HFFc6 (cell line): ENCODE measurements at places on chromosomes 4 and X.

DNA sequence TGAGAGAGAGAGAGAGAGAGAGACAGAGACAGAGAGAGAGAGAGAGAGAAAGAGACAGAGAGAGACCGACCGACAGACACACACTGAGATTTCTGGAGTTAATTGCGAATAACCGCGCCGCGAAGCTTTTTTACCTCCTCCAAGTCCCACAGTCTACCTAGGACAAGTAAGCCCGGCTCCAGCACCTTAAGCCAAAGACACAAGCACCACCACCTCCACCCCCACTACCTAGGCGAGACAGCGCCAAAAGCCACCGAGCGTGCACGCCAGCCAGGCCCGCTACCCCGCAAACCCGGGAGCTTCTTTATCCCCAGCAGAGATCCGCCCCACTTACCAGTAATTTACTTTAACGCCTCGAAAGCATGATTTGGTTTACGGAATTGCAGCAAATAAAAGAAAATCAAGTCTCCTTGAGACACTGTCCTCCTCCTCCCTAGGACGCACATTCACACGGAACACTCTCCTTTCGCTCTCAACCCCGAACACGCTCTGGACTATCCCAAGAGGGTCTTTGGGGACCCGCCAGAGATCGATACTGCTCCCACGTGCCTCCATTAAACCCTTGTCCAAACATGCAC lies 649.6 kb upstream of the DIPK2B start:
- no peak for DNase-seq

DNA sequence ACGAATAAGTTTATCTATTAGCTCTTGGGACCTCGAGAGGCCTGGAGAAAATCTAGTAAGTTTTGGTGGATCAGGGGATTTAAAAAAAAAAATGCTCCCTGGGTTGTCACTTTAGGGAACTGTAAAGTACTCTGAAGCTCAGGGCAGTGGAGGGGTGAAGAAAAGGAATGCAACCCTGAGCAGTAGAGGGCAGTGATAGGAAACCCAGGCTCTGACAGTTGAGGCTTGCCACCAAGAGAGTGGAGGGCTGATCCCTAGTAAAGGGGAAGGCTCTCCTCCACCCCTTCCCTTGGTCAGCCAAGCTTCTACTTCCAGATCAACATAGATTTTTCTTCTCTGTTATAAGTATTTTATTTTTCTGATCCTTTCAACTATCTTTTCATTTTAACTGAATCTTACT lies 73.1 kb downstream of the FBXO8 start:
- no peak for DNase-seq

- peak; percentile 31 for DNase-seq
These were observed 219.0 kb downstream of the TLL1 start for GRCh38 chr4:166091912-166092510.

GRCh38 chr4:22988526-22988925 lies 295.8 kb downstream of the GBA3 start:
- no peak for DNase-seq

- no peak for DNase-seq
These were observed 292.8 kb upstream of the BOD1L1 start for GRCh38 chr4:13920111-13920875.

GRCh38 chr4:155696726-155697125 lies 30.1 kb downstream of the GUCY1A1 start:
- DNase-seq: no peak

- DNase-seq: no peak
These were observed 5.7 kb downstream of the MAGEE1 start for GRCh38 chrX:76433219-76433618.

- DNase-seq: no peak
These were observed 17.5 kb upstream of the JAKMIP1 start for GRCh38 chr4:6217716-6218381.

DNA sequence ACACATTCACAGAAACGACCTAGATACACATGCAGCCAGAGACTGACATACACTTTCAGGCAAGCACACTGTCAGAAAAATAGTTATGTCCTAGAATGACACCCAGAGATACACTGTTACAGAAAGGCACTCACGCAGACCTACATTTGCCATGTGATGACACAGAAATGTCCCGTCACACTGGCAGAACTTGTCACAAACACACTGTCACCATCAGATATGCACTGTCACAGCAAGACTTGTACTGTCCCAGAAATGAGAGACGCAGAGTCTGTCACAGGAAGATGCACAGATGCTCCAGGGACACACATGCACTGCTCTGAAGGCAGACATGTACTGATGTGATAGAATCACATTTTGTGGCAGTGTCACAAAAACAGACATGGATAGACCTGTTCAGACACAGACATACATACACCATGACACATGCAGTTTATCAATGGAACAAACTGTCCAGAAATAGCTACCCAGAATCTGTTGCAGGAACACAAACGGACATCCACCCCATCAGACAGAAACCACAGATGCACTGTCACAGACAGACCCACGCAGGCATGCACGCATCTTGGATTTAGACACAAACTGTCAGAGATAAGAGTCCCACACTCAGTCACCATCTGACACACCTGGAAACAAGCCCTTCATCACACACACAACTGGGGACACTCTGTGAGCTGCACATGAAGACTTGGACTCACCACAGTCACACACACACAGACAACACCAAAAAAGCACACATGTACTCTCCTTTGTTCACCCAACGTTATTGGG lies 1.3 kb upstream of the PIM2 start:
- no peak for DNase-seq

DNA sequence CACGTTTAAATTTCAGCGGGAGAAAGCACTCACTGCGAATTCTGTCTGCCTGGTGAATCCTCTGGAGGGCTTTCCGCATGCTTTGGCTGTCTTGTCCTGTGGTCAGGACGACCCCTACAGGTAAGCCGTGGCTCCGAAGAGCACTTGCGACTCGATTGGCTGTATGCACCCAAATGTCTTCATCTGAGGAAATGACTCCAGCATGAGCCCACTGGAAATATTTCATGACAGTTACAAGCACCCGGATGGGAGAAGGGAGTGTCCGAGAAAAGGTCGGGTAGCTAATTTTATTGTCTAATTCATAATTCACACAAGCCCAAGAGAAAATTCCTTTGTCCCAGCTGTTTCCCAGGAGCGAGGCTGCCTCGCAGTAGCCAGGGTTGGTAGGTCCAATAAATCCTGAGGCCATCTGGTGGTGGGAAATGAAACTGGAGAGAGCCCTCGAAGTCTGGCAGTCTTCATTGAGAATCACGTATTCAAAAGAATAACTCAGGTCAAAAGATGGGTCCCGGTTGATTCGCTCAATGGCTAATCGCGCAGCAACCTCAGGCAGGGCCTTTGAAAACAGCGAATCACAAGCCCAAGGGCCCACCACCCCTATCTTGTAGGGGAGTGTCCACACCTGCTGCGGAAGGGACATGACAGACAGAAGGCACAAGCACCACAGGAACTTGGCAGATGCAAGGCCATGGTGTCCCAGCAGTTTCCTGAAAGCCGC lies 6.6 kb downstream of the GUCY2F start:
- peak; percentile 21 for DNase-seq

GRCh38 chr4:123259676-123260646 lies 136.6 kb upstream of the SPRY1 start:
- DNase-seq: no peak

DNA sequence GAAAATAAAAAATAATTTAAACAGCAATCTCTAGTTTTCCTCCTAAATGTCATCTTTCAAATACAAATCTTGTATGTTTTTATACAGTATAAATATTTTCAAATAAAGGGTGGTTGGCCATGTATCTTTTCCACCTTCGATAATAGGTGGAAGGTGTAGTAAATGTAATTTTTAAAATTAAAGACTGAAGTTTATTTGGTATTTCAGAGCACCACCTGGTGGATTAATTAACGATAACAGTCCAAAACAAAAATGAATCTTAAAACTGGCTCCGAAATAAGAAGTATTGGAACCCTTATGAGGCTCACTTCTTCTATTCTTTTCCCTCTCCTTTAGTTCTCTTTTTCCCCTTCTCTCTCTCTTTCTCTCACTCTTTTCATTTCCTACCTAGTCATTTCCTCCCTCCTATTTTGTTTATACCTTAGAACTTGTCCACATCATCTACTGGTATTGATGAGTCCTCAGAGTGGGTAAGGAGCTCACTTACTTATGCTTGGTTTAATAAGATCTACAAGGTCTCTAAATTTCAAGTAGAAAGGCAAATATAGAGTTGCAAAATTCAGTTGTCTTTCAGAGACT lies 82.9 kb upstream of the EXOC1L start:
- no peak for DNase-seq

- no peak for DNase-seq
These were observed 48.8 kb upstream of the GRXCR1 start for GRCh38 chr4:42843694-42844093.
